ENCODE measurements at places on chromosomes 3 and 15. TPM values are rescaled to one million over a fixed set of nuclear protein-coding genes. Genes with fewer than 3 reads are reported as not detected.

DNA sequence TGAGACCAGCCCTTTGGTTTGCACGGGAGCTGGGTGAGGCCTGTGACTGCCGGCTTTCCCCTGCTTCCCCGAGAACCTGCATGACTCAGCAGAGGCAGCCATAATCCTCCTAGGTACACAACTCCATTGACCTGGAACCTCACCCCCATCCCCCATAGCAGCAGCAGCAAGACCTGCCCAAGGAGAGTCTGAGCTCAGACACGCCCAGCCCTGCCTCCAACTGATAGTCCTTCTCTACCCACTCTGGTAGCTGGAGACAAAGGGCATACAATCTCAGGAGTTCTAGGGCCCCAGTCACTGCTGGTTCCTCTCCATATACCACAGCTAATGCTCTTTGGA is 141.0 kb upstream of the ARHGEF26 start:
- no peak for DNase-seq

DNA sequence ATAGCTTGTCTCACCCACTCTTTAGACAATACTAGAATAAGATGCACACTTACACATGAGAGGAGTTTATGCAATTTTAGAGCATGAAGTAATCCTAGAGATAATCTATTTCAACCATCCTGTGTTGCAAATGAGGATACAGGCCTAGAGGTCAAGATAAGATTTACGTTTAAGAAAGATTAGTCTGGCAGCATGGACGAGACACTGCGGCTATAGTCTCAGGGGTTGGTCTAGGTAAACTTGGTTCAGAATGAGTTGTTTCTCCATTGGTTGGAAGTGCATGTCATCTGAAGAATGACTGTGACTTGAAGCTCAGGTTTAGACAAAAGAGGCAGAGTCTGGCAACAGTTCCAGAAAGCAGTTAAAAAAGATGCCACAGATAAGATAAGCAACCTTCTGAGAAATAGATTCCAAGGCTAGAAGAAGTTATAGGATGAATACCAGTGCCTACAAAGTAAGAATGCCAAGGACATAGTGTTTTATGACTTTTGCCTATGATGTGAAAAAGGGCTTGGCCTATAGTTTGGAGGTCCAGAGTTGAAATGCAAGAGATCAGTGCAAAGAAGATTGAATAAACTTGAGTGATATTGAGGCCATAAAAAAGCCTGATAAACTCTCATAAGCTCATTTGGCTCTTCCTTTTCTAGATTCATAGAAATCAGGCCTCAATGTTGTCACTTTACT is 631.0 kb downstream of the SQOR start:
- no peak for DNase-seq

The TRH gene
- total RNA-seq, result not detected

GRCh38 chr15:92053753-92054316 is 200.3 kb downstream of the SLCO3A1 start:
- DNase-seq, result no peak

GRCh38 chr3:194690501-194691372 is 5.1 kb downstream of the FAM43A start:
- DNase-seq, result no peak

DNA sequence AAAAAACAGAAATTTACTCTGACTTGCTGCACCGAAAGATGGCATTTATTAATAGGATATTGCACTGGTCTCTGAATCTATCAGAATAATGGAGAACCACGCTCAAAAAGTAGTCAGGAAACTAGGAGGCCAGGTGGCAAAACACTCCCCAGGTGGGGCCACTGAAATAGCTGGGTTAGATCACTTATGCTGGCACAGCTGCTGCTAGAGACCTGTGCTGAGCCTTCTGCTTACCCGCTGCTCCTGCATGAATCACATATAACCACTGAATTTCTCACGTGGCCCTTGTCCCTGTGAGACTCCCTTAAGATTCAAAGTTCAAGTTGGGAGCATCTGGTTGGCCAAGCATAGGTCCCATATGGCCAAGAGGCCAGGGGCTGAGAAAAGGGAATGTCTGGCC is 66.0 kb upstream of the OXTR start:
- no peak for DNase-seq

GRCh38 chr3:25281041-25281731 is 146.9 kb upstream of the RARB start:
- DNase-seq, result no peak

GRCh38 chr15:78020007-78020406 is 57.5 kb downstream of the TBC1D2B start:
- no peak for DNase-seq

DNA sequence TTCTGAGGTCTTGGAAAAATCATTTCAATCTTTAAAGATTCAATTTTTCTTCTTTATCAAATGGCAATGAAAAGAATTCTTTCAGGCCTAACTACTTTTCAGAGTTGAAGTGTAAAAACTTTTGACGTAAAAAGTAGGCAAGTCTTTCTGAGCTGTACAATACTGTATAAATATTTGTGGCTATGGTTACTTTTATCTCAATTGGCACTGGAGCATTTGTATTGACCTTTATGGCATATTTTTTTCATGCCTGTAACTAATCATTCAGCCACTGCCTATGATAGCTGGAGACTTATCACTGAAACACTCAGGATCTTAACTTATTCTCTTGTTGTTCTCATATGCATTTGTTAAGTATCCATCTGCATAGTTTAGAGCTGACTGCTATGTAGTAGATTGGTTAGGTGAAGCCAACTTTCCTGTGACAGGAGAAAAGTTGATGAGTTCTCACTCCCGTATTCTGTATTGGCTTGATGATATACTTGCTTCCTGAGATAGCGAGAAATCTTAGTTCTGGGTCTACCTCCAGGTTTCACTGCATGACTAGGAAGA is 290.4 kb upstream of the TBL1XR1 start:
- DNase-seq, result no peak

DNA sequence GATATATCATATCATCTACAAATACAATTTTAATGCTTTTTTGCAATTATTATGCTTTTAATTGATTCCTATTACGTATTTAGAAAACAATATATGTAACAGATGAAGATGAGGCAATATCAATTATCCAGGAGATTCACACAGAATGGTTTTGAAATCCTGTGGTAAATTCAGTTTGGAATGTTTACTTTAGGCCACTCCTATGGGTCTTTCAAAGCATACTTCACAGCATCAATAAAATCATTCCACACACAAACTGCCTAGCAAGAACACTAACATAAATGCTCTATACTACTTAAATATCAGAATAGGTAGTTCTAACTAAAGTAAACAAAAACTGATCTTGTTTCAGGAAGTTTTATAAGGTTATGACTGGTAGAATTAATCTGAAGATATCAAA is 90.5 kb downstream of the FAM227B start:
- no peak for DNase-seq

DNA sequence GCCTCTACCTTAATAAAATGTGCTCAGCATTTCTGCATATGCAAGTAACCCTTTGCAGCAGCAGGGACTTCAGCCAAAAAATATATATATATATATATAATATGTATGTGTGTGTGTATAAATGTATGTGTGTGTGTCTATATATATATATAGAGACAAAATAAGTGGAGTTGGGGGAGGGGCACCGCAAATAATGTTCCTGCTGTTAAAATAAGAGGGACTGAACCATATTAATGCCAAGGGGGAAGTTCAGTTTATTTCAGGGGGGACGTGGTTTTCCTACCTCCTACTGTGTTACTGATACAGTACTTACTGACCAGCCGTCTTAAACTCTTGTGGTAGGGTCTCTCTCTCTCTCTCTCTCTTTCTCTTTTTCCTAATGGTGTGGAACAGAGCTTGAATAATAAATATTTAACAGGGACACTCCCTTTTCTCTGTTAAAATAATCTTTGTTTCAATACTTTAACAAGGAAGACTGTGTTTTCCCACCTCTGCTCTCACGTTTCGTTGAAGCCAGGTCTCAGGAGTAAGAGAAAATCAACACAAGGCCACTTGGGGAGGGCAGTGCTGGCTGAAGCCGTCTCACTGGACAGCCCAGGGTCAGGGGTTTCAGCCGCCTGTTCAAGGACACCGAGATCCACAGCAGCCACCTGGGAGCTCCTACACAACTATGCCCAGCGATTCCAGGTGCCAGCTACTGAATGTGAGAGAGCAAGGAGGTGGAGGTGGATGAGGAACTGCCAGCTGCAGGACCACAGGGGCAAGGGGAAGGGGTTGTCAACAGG is 42.8 kb upstream of the ADAMTSL3 start:
- DNase-seq, result no peak

The GPR87 gene
- 1.1 TPM for total RNA-seq

- DNase-seq, result no peak
Observed at GRCh38 chr3:24434651-24435050, 60.0 kb downstream of the THRB start.

GRCh38 chr3:174170248-174170647 is 688.9 kb upstream of the NAALADL2 start:
- no peak for DNase-seq

- DNase-seq, result no peak
Observed at GRCh38 chr3:37971467-37971866, 19.1 kb upstream of the VILL start.

DNA sequence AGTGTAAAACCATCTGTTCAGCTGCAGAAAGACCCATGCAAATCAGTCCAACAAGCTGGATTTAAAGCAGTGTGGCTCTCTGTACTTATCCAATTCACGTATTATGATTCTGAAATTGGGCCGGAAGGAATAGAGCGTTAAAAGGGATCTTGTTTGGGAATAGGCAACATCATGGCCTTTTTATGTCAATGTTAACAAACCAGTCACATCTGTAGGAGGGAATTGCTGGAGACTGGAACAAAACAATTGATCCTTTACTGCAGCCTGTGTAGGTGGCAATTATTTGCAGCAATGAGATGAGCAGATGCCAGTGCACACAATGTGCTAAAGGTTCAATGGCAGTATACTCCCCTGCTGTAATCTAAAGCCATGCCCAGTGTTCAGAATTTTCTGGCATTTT is 887.4 kb upstream of the ROBO1 start:
- DNase-seq, result no peak

GRCh38 chr15:91132079-91132478 is 32.0 kb downstream of the SV2B start:
- DNase-seq, result no peak

DNA sequence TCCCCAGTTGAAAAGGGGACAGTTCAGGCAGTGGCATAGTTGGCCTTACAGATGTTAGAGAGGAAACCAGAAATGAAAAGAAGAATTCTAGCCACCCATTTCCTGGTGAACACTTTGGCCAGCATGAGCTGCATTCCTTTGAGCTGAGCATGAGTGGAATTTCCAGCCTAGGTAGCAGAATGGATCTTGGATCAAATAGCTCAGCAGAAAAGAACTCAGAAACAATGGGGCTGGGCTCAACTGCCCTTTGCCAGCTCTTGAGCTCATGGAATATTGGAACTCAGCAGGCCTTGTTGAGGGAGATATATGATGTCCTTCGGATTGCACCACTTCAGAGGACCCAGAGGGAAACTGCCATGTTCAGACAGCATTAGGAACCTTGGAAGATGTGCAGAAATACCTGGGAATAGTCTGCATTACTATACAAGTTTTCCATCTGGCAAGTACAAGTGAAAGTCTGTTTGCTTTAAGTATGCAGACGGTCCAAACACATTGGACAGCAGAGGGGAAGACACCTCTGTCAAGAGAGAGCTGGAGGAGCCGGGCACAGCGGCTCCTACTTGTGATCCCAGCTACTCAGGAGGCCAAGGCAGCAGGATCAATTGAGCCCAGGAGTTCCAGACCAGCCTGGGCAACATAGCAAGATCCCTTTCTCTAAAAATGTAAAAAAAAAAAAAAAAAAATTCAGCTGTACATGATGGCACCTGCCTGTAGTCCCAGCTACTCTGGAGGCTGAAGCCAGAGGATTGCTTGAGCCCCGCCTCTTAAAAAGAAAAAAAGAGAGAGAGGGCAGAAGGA is 3.1 kb upstream of the CDV3 start:
- DNase-seq, result no peak

- DNase-seq, result peak; percentile 92
Observed at GRCh38 chr3:18556503-18557135, 131.5 kb upstream of the SATB1 start.

The PCSK6 gene
- total RNA-seq, result 0.24 TPM

- DNase-seq, result no peak
Observed at GRCh38 chr3:128505771-128506170, 12.8 kb upstream of the GATA2 start.

DNA sequence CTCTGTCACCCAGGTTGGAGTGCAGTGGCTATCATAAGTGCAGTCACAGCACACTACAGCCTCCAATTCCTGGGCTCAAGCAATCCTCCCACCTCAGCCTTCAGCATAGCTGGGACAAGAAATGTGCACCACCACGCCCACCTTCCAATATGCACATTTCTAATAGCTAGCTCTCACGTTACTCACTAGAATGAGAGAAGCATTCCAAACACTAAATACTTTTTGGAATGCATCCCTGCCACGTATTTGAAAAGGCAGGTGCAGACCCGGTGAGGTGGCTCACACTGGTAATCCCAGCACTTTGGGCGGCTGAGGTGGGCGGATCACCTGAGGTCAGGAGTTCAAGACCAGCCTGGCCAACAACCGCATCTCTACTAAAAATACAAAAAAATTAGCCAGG is 7.6 kb upstream of the TCF12 start:
- DNase-seq, result no peak

DNA sequence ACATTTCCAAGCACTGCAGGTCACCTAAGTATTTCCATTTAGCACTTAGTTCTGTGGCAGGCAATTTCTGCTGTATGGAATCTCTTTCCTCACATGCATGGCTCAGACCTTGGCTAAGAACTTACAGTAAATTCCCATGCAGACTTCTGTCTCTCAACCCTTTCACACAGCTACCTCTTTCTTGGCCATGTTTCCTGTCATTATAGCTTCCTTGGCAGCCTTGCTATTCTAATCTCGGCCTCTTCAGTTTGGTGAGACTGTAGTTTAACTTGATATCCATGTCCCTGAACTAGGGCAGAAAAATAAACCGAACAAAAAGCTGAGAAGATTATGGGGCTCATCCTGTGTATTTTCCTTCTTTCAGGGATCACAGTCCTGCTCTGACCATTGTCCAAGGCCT is 96.0 kb downstream of the SPATA16 start:
- DNase-seq, result no peak

The MASP1 gene
- total RNA-seq, result not detected

The OIP5 gene
- total RNA-seq, result 13.0 TPM

DNA sequence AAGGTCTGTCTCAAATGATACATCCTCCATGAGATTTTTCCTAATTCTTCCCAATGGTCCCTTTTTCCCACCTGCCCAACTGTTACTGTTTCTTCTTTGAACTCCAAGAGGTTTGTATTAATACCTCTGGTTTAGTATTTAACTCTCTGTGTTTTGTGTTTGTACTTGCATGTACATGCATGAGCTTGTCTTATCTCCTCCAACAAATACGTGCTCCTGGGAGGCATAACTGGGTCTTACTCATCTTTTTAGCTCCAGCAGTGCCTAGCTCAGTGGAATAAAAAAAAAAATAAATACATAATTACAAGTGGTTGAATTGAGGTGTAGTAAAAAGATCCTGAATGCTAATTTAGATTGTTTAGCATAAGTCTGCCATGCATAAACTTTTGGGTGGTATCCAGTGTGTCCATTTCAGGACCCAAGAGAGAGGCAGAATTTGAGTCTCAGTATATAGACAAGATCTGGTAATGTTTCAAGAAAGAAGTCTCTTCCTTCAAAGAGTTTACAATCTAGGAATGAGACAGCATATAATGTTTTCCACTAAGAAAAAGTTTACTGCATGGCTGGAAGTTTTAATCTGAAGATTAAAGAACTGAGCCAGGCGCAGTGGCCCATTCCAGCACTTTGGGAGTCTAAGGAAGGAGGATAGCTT is 1.7 kb upstream of the LYSMD2 start:
- DNase-seq, result no peak

- no peak for DNase-seq
Observed at GRCh38 chr3:127174284-127174683, 18.6 kb upstream of the PRR23E start.

All from activated CD4-positive, alpha-beta memory T cell treated with anti-CD3 and anti-CD28 coated beads for 36 hours (primary cell).